ENCODE measurements at places on chromosomes 3 and 15.
A peak's percentile ranks its signal among the peaks of the same experiment; 100 is the strongest.

DNA sequence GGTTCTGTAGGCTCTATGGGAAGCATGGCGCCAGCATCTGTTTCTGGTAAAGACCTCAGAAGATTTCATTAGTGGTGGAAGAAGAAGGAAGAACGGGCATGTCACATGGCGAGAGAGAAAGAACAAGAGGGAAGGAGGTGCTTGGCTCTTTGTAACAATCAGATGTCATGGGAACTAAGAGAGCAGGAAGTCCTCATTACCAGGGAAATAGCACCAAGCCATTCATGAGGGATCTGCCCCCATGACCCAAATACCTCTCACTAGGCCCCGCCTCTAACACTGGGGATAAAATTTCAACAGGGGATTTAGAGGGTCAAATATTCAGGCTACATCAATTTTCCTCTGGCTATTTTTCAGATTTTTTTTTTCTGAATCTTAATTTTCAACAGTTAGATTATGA is 954.3 kb downstream of the SQOR start:
- DNase-seq = no peak

DNA sequence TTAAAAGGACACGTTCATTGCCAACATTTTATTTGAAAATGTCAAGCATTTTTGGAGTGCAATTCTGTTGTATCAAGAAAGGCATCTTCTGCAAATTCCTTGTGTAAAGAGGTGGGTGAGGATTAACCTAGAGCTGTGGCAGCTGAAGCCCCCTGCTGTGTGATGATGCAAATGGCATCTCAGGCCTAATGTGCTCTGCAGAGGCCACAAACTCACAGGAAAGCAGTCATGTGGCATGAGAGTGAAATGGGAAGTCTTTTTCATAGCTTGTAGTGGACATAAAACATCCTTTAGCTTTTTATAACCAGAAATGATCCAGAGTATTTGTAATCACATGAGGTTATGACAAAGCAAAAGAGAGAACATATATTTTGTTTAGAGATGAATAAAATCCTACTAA is 6.4 kb downstream of the CADM2 start:
- no peak for DNase-seq

- no peak for DNase-seq
These were observed 21.4 kb downstream of the ARL8B start for GRCh38 chr3:5143464-5143863.

- no peak for DNase-seq
These were observed 27.3 kb downstream of the NPTN start for GRCh38 chr15:73605759-73606436.

GRCh38 chr15:64503197-64503596 is 42.8 kb downstream of the ZNF609 start:
- peak; percentile 33 for DNase-seq

Measured in HL-60 (cell line).